ENCODE measurements at places on chromosomes 6 and 20.

DNA sequence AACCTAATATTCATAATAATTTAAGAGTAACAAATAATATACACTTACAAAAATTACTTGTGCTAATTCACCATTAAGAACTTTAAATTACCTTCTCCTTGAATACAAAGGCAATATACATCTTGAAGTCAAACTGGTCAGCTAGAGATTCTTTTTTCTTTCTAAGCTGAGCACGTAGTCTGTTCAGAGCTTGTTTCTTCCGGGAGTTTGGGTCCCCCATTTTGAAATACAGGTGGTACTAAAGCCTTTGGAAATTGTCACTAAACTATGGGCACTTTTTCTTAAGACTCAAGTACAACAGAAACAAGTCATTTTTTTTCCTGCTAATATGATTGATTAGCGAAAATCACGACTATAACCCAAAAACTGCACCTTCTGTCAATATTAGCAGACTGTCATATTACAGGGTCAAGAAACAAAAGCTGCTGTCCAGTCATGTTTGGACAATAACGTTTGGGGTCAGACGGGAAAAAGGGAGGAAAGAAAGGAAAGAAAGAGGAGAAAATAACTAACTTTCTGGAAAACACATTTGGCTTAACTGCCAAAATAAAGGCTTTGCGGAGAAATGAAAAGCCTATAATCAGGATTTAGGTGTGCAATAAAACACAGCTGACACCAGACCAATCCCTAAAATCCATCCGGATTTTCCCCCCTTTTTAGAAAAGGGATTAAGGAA, 367 bp downstream of the C6orf62 start:
- DNase-seq: no peak

- no peak for DNase-seq
Measured at GRCh38 chr6:7649037-7649810, 59.2 kb downstream of the SNRNP48 start.

GRCh38 chr20:18743665-18744440, 69.7 kb upstream of the SCP2D1 start:
- no peak for DNase-seq

DNA sequence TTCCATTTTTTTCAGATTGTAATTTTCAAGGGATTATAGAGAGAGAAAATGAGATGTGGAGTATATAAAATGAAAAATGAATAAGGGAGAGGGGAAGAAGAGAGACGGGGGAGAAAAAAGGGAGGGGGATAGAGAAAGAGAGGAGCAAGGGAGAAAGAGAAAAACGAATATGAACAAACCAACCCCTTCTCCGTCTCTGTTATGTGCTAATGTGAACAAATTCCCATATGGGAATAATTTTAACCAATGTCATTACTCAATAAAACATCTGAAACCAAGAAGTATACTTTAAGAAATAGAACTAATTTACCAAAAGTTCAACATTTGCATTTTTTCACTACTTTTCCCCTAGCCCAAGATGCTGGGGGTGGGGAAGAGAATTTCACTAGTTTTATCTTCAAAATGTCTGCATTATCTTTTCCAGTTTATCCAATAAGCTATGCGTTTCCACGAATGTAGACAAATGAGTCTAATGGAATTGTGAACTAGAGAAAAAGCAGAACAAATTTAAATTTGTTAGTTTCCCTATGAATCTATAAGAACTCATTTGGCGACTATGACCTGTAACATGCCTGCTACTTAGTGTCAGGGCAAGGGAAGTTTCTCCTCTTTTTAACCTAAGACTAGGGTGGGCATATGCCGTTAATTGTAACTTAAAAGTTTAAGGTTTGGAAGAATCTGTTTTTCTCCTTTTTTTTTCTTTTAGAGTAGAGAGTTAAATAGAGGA, 286.3 kb downstream of the BTBD9 start:
- no peak for DNase-seq

- no peak for DNase-seq
Measured at GRCh38 chr6:128098000-128098581, 197.2 kb upstream of the THEMIS start.

DNA sequence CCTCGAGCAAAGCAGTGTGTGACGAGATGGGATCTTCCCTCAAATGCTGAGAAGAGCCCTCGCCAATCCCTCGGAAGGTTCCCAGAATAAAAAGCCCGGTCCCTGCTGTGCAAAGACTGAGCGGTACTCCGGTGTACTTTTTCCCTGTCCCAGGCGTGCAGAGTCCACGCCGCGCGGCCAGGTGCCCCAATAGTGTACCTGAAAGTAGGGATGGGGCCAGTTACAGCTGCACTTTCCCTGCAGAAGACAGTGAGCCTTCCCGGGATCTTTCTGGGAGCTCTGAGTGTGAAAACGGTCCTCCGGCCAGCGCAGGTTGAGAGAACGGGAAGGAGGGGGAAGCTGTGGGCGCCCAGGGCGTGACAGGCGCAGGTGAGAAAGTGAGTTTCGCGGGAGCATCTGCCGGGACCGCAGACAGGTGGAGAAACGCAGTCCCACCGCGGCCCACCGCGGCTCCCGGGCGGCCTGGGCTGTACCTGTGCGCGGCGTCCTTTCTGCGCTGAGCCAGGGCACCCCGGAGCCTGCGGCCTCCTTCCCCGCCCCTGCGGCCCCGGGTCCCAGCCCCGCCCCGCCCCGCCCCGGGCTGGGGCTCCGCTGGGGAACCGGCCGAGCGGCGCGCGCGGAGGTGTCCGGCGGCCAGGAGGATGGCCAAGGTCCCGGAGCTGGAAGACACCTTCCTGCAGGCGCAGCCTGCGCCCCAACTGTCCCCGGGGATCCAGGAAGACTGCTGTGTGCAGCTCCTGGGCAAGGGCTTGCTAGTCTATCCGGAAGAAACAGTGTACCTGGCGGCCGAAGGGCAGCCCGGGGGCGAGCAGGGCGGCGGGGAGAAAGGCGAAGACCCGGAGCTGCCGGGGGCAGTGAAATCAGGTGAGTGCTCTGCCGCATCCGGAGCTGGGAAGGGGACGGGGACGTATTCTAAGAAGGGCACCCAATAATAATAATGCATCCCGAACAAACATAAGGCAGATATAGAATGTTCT, at the start of gene RFX6:
Gene RFX6 (plus strand): TSS at position 608 of the 977 bp plus-strand sequence. CDS start 34 bp downstream, at position 642.
- DNase-seq: no peak

- no peak for DNase-seq
Measured at GRCh38 chr20:63148696-63149095, 67.2 kb downstream of the YTHDF1 start.

- DNase-seq: no peak
Measured at GRCh38 chr20:8829256-8829655, 239.6 kb upstream of the PLCB4 start.

- peak; percentile 63 for DNase-seq
Measured at GRCh38 chr20:2102585-2103460, 1.2 kb downstream of the STK35 start.

DNA sequence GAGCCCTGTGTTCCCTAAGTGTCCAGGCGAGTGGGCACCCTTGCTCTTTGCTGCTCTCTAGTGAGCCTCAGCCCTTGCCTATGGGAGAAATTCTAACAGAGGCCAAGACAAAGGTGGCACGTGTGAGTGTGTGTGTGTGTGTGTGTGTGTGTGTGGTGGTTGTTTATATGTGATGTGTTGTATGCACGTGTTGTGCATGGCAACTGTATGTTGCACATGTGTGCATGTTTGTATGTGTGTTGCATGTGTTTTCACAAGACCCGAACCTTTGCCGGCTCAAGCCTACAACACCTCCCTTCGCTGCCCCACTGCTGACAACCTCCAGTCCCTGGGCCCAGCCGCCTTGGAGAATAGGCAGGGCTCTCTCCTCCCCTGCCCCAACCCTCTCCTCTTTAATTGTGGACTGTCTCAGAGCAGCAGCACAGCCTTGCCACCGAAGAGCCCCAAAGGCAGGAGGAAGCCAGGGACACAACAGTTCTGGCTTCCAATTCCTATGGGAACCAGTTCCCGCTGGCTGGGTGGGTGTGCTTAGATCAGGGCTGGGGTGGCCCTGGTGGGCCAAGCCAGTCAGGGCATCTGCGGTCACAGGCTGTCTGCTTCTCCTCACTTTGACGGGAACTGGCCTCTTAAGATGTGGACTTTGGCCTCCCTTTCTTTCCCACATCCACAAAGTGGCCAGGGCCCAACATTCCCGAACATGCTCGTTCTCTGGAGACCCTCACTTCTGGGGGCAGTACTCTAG, 2.7 kb downstream of the KCNK16 start:
- DNase-seq: no peak

All from activated CD4-positive, alpha-beta T cell treated with anti-CD3 and anti-CD28 coated beads for 24 hours (primary cell).